Stimulated activated naive CD8-positive, alpha-beta T cell treated with anti-CD3 and anti-CD28 coated beads, Interleukin-15, Interleukin-2, amounts not matched to agents 100 U/mL and 50 U/mL, for 24 hours (primary cell): ENCODE measurements at places on chromosomes 2 and 18.

DNA sequence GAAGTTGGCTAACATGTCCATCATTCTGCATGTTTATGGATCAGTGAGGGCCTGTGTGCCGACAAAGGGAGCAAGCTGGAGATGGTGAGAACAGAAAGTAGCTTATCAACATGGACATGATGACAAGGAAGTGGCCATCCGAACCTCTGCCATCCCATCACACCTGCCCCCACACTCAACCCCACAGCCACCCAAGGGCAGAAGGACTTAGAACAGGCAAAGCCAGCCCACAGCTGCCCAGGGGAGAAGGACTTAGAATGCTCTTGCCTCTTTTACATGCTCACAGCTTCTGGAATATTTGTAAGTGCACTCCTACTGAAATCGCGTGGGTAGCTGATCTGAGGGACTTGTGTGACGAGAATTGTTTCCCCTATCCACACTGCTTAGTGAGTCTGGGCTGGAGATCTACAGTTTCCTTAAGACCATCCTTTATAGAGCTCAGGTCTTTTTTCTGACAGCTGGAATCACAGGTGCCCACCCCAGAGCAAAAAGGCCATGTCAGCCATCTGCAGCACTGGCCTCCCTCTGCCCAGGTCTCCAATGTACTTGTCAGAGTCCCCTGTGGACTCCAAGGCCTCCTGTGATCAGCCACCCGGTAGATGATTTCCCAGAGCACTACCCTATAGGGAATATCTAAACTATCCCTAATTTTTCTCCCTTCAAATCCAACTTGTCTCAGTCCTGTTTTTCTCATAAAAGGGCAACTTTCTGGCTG, 154.1 kb downstream of the SMAD7 start:
- DNase-seq = peak; percentile 1

DNA sequence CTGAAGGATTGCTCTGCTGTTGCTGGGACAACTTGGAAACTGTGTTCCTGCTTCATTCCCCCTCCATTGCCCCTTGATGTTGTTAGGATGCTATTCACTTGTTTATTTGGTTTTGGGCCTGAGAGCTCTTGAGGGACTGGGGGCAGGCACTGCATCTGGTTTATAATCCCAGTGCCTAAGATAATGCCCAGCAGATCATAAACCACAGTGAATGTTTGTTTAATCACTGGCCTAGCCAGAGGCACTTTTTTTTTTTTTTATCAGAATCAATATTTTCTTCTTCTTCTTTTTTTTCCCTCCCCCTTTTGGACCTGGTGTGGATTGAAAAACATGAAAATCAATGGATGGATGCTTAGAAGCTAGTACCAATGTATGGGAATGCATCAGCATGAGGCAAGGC, 38.1 kb downstream of the KCNS3 start:
- no peak for DNase-seq

- DNase-seq = no peak
These were observed 38.5 kb downstream of the TRAF3IP1 start for GRCh38 chr2:238358769-238359168.

- DNase-seq = no peak
These were observed 200.6 kb downstream of the PPP1R1C start for GRCh38 chr2:182186132-182186735.

DNA sequence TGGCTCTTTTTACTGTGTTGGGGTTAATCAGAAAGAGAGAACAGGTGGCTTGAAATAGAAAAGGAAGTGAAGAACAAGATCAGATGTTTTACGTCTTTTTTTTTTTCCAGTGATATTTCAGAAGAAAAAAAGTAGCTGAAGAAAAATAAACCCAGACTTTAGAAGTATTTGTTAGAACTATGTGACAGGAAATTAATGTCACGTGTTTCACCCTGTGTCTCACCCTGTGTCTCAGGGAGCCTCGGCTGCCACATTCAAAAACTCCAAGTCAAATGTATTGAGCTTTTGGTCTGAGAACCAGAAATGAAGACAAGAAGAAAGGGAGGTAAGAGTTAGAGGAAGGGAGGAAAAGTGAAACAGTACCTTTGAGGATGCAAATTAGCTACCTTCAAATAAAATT, 38.0 kb downstream of the AKAIN1 start:
- no peak for DNase-seq

DNA sequence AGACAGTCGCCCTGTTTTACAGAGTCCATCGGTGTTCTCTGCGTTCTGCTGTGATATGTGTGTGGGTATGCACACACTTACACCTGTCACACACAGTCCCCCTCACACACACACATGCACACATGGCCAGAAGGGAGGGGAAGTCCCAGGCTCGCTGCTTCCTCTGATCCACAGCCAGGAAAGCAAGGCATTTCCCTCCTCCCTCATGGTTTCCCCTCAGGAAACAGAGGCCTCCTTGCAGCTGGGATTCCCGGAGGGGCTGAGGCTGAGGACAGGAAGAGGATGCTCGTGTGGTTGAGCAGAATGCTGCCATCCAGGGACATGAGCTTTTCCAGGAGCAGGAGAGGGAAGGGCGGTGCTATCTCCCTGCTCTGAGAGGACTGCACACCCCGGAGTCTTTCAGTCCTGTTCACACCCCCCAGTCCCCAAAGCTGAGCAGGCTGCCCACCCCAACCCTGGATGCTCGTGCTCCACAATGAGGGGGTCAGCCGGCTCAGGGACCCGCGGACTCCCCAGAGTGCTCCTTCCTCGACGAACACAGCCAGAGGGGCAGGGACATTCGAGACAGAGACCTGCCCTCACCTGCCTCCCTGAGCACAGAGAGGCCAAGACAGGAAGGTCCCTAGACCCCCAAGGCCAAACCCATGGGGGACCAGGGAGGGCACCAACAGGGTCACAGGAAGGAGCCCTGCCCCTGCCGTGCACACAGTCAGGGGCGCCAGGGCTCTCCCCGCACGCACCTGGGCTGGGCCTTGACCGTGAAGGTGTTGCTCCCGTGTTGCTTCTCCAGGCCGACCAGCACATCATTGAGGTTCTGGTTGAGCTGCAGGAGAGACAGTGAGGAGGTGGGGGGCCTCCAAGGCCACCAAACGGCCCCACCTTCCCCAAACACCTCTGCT, 45.3 kb downstream of the BIN1 start:
- DNase-seq = no peak

GRCh38 chr18:40210696-40211095, 1744.3 kb upstream of the PIK3C3 start:
- DNase-seq = no peak

- DNase-seq = no peak
These were observed 32.9 kb downstream of the CENPO start for GRCh38 chr2:24825883-24826772.

DNA sequence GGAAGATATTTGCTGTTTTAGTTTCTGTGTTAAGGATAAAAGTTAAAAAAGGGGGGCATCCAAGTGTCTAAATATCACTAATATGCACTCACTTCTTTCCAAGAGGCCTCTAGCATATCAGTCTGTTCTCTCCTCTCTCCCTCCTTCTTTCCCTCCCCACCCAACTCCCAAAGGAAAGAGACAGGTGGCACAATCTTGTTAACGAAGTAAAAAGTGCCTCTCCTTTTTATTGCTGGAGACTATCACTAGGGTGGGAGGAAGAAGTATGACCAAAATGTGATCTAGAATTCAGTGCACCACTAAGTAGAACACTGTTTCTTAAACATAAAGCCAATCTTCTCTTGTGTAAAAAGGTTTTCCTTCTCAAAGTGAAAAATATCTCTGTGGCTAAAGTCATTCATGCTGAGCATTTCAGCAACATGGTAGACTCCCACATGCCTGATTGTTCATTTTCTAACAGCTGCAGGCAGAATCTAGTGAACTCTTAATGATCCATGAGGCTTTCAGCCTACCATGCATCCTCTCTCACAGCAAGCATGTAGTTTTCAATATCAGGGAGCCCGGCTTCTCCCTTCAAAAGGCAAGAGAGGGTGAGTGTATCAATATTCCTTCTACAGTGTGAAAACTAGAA, 39.5 kb downstream of the RNU4ATAC start:
- no peak for DNase-seq

- no peak for DNase-seq
These were observed 23.5 kb upstream of the ELAC1 start for GRCh38 chr18:50944245-50944932.

DNA sequence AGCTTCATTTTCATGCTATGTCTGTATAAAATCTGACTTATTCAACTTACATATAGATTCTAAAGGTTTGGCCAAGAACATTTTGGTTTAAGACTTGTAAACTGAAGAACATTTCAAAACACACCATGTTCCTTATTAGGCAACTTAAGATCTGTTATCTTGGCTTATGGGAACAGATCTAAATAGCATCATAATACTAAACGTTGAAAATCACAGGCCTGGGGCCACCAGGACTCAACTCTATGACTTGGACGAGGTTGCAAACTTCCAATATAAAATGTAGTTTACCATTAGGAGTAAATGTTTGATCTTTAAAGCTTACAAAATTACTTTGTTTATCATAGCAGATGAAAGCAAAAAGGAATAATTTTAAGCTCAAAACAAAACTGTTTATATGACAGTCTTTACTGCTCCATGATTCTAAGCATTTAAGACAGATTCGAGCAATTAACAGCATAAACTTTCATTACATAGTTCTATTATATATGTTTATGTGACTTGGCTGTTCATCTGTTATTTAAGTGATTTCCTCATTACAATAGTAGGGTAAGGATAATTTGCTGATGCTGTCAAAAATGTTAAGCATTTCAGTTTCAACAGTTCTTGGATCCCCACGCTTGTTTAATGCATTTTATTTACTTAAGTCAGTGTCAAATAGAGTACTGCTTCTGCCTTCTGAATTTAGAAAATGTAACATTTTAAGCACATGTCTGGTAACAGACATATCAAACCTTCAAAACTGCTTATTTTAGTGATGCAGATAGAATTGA, 8.3 kb downstream of the TCF4 start:
- no peak for DNase-seq

DNA sequence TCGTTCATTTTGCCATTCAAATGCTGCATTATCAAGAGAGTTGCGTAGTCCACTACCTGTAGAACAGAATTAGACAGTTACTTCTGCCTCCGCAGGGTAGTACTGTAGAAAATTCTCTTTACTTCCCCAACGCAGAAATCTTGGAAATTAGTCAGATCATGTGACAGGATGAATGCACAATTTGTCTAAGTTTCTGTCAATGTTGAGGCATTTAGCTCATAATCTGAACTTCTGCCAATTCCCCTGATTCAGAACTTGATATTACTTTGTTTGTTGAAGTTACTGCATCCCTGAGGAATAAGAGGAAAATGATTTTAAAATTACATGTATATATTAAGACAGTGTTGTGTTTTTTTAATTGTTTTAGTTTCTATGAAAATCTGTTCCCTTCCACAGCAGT, 83.4 kb downstream of the TTC27 start:
- no peak for DNase-seq

DNA sequence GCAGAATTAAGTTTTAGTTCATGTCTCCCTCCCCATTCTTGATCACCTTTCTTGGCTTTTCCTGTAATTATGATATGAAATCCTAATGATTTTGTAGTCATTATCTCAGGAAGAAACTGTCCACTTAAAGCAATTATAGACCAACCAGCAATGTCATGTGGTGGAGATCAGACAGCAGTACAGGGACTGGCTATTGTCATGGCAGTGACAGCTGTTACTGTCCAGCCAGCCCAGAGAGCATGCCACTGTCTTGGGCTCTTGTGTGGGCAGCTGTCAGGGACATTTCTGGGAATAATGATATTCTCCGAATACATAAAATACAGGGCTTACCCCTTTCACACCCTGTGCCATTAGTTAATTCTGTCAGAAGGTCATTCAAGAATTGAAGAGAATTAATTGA, 355.3 kb upstream of the RAB12 start:
- no peak for DNase-seq

DNA sequence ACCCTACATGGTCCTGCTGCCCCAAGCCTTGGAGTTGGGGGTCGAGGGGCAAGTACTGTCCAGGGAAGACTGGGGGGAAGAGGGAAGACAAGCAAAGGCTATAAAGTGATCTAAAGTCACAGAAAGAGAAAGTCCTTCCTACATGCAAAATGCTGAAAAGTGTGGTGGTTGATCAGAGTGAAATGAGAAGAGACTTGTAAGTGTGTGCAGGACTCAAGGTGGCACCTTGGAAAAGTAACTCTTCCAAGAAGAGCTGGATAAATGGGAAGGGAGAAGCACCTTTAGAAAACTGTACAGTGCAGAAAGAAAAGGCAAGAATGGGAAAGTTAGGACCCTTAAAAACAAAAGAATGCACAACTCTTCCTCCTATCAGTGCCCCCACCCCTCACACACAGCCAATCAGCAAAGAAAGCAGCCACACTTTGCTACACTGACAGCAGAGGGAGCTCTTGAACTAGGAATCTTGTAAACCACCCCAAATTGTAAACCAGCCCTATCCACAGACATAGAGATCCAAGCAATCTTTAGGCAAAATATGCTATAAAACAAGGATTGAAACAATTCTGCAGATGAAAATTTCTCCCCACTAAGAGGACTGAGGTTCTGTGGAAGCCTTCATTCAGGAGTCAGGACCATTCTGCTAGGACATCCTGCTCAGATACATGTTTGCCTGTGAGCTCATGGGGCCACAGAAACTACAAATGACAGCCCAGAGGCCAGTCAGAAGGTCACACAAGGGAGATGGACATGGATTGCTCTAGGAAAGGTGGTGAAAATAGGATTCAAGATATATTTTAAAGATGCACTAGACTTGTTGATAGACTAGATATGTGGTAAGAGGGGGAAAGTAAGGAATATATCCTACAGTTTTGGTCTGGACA, 146.4 kb downstream of the FTCDNL1 start:
- no peak for DNase-seq

DNA sequence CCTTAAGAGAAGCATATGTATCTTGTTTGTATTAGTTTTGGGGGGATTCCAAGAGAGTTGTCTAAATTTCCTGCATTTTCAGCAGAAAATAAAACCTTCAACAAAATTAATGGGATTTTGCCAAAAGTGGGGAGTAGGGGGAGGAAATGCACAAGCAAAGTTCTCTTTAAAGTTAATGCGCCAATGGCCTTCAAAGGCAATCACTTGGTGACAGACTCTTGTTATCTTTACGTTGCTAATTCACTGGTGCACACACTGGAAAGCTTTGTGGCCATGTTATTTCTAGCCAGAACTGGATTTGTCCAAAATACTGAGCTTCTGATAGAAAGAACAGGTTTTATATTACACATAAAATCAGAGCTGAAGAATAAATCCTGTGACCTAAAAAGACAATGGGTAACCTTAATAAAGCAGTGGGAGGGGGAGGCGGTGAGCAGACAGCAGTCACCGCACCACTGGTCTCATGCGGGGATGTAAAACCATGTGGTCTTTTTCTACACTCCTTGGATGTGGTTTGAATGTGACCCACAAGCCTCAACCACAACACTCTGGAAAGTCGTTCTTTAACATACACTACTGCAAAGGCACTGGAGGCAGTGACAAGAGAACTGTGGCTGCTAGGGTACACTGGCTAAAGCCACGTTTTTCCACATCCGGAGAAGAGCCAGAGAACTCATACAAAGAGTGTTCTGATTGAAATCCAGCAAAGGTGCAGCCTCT, 176.9 kb upstream of the SMAD7 start:
- DNase-seq = peak; percentile 9

DNA sequence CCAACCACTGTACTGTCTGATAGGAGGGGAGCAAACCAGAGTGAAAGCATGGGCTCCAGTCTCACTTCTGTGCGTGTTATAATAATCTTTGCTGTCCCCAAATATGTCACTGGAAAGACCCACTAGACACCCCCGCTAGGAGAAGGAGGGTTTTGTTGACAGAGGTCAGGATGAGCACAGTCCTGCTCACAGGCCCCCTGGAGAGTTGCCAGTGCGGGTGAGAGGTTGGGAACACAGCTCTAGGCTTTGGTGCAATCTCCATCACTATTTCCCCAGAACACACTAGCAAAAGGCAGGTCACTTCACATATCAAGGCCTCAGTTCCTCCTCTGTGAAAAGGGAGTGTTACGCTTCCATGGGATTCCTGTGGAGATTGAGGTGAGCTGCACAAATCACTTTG, 9.7 kb downstream of the XDH start:
- DNase-seq = no peak

- no peak for DNase-seq
These were observed 10.4 kb upstream of the MSGN1 start for GRCh38 chr2:17805717-17806363.
